Brain (organoid and tissue), 16 donors: ENCODE measurements at places on chromosomes 2 and 18.

DNA sequence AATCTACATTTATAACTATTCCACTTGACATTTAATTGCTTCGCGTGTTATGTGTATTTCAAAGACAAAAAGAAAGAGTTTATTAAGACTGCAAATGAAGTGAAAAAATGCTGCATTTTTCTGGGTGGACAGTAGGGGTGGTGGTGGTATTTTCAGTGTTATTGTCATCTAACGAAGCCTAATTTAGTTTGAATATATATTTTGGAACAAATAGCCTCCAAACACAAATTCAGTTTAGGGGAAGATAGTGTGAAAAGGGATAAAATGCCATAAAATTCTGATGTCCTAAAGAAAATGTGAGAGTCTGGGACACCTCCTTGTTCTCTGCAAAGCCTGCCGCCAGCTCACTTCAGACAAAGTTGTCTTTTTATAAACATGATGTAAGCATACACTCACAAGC, 425.1 kb downstream of the NRXN1 start:
- DNase-seq, result peak; percentile 49

- no peak for DNase-seq
Observed at GRCh38 chr18:37343542-37343851, 222.1 kb downstream of the CELF4 start.

DNA sequence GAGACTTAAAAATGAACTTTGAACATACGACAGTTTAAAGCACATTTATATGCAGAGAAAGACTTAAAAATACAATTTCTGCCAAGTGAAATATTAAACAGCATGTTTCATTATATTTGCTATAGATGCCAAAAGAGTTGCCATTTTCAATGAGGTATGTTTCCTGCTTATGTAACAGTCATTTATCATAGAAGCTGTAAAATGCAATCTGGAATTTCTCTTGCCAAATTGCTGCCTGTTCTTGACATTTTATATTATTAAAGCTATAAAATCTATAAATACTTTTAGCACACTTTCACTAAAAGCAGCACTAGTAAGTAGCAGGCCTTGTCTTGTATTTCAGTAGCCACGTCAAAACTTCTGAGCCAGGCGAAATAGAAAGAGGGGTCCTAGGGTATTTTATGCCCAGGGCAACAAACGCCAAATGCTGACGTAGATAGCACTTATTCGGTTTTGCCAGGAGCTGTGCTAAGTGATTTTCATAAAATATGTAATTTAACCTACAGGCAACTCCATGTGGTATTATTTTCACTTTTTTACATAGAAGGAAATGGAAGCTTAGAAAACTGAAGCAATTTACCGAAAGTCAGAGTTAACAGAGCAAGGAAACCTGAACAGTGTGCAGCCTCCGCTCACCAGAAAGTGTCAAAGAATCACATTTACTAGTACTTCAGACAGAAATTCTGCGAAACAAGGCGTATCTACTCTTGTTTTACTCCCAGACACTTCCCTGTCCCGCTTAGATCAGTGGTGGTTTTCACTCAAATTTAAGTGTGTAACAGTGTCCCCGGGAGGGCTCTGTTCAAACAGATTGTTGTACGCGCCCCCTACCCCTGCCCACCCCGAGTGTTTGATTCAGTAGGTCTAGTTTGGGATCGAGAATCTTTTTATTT, 1.2 kb upstream of the CYP20A1 start:
- no peak for DNase-seq

- DNase-seq, result no peak
Observed at GRCh38 chr2:240329778-240330177, 105.7 kb upstream of the GPC1 start.

DNA sequence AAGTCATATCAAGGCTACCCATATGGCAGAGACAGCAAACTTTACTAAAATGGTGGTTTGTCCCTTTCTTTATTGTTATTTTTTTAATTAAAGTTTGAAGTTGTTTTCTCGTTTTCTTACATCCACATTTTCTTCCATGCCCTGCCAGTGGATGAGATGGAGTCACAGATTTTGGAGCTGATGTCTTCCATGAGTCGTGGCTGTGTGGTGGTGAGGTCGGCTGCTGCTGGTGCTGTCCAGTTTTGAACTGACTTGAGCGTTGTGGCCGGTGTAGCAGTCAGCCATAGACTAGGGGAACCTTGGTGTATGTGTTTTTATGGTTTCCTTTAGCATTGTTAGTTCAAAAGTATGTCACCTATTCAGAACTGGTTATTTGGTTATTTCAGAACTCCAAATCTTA, 182.8 kb downstream of the SH3RF3 start:
- no peak for DNase-seq

DNA sequence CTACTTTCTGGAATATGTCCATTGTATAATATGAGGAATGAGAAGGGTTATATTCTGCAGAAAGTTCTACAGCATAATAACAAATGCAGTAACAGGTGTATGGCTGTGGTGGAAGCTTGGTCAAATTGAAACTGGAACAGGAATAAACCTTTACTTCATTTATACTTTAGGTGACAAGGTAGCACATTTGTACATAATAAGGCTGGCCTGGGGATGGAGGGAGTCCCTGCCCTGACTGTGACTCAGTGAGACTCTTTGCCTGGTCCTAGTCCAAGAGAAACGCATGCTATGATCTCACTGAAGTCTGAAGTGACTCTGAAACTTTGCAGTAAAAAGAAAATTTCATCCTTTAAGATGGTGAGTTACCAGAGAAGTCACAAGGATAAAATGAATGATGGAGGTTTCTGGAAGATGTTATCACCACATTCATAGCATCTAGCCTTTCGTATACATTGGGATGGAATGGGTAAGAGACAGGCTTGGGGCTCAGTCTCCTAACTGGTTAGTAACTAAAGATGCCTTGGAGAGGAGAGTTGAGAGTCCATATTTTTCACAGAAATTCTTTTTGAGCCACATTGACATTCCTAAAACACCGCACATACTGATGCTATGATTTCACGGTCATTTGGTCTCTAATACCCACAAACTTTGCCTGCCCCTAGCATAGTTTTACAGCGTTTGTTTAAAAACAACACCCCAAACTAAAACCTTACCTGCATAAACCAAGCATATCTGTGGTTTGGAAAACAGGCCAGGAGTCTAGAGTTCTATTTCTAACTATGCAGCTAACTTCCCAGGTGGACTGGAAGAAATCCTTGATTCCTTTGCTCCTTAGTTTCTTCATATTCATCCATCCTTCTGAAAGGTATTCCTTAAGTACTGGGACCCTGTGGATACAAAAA, 42.4 kb upstream of the NABP1 start:
- DNase-seq, result no peak

GRCh38 chr2:151616760-151617339, 117.4 kb downstream of the NEB start:
- no peak for DNase-seq
